GM12891 (cell line): ENCODE measurements at places on chromosomes 4 and X.

DNA sequence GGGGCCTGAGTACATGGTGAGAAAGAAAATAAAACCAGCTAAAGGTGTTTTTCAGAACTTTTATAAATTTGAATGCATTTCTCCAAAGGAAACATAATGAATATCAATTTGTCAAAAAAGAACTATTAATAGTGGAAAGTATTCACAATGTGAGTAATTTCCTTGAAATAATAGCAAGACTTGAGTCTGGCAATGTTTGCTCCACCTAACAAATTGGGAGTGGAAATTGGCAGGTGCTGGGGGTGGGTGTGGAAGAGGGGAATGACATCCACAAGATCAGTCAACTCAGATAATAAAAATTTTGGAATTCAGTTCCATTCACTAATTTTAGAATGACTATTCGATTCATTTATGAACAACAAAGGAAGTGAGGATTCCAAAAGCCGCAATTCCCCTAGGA lies 884.8 kb upstream of the SLIT2 start:
- DNase-seq = no peak

DNA sequence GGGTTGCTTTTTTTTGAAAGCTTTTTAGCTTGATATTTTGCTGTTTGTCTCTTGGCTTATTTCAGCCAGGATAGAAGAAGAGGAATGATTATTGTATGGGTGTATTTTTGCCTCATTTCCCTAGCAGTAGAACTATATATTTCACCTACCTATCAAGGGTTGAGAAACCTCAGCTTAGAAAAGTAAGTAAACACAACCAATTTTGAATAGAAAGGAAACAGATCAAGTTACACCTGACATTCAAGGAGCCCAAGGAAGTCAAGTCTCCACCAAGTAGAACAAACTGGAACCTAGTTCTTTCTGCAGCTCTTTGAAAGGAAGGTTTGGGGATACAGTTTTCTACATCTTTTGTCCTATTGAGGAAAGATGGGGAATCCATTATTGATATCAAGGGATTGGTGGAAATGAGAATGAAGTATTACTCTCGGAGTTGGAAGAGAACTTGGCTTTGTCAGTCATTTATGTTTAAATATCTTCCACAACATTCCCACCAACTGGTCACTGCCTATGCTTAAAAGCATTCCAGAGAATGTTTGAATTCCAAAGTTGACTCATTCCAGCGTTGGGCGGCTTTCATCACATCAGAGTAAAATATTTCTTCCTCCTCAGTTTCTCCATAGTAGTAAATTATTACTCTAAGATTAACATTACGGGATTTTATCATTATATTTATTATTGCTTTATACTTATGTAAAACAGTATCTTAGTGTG lies 207.8 kb upstream of the CNKSR2 start:
- no peak for DNase-seq

- DNase-seq = no peak
Observed at GRCh38 chrX:46617906-46618305, 44.3 kb downstream of the CHST7 start.

DNA sequence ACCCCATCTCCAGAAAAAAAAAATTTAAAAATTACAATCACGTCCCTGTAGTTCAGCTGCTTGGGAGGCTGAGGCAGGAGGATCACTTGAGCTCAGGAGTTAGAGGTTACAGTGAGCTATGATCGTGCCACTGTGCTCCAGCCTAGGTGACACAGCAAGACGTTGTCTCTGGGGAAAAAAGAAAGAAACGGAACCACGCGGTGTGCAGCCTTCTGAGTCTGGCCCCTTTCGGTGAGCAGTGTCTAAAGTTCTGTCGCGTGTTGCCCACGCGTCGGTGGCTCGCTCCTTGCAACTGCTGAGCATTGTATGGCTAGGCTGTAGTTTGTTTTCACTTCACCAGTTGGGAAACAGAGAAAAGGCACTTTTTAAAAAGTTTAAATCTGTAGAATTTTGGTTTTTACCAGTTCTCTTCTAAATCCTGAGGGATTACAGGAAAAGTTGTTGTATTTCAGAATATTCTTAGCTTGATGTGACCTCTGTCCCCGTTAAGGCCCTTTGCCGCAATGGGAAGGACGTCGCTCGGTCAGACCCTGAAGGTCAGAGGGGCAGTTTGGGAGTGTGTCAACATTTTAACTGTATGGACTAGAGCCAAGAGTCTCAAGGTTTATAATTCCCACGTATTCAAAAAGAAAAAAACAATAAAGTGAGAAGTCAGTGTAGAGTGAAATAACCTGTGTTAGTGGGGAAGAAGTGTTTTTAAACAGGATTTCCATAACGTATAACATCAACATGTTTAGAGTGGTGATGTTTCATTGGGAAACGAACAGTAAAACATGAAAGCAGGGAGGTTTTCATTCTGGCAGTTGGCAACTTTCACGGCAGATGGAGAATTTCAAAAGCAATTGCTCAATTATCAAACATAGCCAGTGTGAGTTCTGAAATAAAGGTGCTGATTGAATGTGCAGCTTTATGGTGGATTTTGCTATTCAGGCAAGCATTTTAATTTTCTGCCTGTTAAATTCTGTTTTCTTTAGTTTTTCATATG lies 45.8 kb upstream of the MSANTD1 start:
- DNase-seq = no peak

GRCh38 chr4:75727073-75727472 lies 2.7 kb downstream of the USO1 start:
- DNase-seq = no peak
